ENCODE measurements at places on chromosomes 4 and X. TPM values are rescaled to one million over a fixed set of nuclear protein-coding genes. Genes with fewer than 3 reads are reported as not detected.

DNA sequence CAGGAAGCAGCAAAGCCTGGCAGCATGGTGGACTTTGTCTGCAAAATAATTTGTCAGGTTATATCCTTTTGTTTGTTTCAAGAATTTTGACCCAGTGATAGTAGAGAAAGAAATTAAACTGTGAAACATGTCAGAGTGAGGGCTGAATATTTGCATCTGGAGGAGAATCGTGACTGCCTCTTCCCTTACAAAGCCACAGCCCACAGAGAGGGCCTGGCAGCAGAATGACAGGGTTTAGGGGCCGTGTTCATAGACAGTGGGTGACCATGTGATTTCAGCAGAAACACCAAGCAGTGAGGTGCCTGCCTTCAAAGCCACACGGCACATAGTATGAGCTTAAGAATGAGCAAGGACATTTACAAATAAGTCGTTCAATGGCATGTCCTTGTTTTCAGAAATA lies 24.4 kb upstream of the PLAC8 start:
- no peak overlapping the region for H3K27ac ChIP-seq
- no peaks in the 10 kb centered on the region for H3K36me3 ChIP-seq
- H3K4me1 ChIP-seq: no peaks in the 10 kb centered on the region
- H3K27me3 ChIP-seq: no peaks in the 10 kb centered on the region

DNA sequence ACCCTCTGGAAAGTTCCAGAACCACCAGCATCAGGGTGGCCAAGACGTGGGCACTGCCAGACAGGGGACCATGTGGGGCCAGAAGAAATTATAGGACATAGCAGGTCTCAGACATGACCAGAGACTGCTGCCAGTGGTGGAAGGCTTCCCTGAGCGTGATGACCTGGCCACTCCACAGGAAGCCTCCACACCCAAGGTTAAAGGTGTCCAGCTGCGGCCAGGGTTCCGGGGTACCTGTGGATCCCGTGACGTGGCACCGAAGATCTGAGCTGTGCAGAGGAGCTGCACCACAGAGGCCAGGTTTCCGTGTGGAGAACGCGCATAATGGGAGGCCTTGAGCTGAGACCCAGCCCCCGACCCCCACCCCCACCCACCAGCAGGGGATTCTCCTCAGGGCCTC lies 16.4 kb upstream of the CTBP1 start:
- DNase-seq: no peak
- no peaks in the 10 kb centered on the region for H3K36me3 ChIP-seq
- no peak overlapping the region for H3K4me3 ChIP-seq

GRCh38 chr4:144374065-144374464 lies 233.5 kb upstream of the GYPA start:
- H3K4me3 ChIP-seq: no peak overlapping the region
- H3K4me1 ChIP-seq: no peaks in the 10 kb centered on the region
- H3K27me3 ChIP-seq: no peaks in the 10 kb centered on the region
- H3K27ac ChIP-seq: no peak overlapping the region

COL4A6 gene
- total RNA-seq: 0.60 TPM

FAM13A gene
- 88.6 TPM for total RNA-seq

SOD3 gene
- 112 TPM for total RNA-seq

FAM156B gene
- total RNA-seq: 32.0 TPM

PPEF2 gene
- 0.32 TPM for total RNA-seq

Measured in transverse colon (tissue), 4 donors.